ENCODE measurements at places on chromosomes 3 and 15.

DNA sequence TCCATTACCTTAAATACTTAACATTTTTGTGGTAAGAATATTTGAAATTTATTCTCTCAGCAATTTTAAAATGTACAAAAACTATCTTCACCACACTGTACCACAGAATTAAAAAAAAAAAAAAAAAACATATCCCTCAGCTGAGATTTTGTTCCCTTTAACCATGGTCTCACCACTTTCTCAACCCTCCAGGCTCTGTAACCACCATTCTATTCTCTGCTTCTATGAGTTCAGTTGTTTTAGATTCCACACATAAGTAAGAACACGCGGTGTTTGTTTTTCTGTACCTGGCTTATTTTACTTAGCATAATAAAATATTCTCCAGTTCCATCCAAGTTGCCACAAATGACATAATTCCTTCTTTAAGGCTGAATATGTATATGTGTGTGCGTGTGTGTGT lies 41.5 kb downstream of the CSNK1G1 start:
- no peak for DNase-seq

DNA sequence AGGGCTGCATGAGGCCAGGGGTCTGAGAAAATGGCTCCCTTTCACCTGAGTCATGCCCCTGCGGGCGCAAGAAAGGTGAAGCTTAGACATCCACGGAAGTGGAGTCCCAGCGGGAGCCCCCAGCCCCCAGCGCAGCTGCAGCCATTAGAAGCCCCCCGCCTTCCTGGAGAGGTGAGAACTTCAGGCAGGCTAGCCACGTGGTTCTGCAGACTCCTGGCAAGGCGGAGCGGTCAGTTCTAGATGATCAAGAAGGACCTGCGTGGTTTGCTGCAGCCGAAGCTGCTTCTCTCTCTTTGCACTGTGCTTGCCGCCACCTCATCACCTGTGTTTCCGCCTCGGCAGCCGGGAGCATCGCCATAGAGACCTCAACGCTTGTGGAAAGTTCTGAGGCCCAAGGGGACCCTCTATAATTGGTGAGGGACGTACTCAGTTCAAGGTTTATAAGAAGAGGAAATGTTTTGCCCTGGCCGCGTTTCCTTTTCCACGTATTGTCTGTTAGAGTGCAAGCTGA lies 15.8 kb upstream of the KCNMB3 start:
- no peak for DNase-seq

DNA sequence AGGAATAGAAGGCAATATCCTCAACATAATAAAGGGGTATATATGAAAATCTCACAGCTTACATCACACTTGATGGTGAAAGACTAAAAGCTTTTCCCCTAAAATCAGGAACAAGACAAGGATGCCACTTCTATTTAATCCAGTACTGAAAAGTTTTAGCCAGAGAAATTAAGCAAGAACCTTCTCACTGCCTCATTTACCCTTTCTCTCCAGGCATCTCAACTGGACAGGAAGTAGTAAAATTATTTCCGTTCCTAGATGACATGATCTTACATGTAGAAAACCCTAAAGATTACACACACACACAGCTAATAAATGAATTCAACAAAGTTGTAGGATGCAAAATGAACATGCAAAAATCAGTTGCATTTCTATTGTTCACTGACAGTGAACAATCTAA lies 11.2 kb downstream of the SCAP start:
- DNase-seq = no peak

DNA sequence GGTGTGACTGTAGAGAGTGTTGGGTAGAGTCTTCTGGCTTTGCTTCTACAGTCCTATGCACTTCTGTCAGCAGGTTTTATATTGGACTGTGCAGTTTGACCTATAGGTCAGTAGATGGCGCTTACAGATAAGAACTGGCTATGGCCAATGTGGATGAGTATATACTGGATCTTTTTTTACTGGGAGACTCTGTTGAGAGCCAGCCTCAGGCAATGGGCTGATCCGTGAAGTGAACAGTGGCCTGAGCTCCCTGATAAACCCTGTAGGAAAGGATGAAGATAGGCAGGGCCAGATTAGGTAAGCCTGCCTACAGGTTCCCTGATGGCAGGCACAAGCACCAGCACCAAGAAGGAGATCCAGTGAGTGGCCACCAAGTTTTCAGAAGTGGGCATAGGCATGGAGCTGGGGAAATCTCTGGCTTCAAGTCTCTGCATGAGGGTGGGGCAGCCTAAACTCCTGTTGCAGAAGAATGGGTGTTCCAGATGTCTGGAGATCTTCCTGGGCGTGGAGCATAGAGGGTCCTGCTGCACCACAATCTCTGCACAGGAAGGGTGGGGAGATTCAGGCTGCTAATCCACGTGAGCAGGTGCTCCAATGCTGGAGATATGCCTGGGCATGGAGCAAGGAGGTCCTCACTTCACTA lies 326.0 kb upstream of the SGO1 start:
- DNase-seq = peak; percentile 47

- DNase-seq = no peak
Observed at GRCh38 chr3:195153130-195153529, 117.8 kb downstream of the XXYLT1 start.

DNA sequence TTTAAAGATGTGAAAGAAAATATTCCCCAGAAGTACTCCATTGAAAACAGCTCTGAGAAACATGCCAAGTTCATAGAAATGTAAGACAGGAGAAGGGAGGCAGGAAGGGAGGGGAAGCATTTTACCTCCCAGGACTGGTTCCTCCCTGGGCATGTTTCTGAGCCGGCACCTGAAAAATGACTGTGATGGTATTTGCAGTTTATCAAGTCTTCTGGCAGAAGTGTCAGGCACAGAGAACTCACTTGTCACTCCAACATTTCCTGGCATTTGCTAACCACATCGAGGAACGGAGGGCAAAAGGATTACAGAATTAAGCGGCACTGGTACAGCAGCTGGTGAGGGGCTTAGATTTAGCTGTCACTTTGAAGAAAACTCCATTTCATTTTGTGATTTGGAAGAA lies 1054.0 kb downstream of the TUSC7 start:
- DNase-seq = no peak

DNA sequence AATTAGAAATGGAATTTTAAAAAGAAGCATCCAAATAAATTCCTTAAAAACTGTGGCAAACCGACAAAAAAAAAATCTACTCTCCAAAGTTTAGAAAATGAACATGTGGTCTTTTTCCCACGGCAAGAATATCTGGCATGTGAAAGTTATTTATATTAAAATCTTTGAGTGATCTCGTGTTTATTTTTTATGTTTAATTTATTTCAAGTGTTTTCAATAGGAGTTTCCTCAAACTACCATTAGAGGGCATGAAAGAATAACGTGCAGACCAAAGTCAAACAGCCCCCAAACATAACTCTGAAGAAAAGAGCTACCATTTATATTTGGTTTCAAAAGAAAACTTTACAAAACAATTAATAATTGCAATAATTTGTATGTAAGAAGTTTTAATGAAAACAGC lies 286.4 kb downstream of the ZIC4 start:
- no peak for DNase-seq

DNA sequence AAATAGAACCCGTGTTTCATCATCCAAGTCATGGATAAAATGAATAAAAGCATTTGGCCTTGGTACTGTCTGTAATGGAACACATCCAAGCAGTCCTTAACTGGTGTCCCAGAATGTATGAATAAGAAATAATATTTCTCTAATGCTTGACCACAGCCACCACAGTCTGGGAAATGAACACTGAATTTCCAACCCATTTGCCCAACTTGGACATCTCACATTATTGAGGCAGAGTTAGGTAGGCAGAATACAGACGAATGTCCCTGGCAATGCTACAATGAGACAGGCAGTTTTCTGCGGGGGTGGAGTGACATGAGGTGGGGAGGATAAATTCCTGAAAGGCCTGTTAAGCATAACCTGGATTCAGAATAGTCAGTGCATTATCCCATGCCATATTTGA lies 245.7 kb downstream of the ZIC1 start:
- DNase-seq = no peak

DNA sequence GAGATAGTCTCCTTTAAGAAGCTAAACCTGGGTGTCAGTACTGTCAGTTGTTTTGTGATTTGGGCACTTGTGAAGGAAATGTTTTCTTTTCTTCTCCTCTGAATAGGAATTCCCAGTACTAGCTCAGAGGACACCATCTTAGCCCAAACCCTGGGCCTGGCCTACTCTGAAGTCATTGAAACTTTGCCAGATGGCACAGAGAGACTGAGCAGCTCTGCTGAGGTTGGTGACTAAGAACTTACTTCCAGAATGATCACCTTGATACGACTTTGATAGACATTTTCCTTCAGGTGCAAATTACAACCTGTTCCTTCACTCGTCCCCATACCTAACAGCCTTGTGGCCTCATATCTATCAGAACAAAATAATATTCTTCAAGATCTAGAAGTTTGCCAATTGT lies 100.2 kb downstream of the LARS2 start:
- no peak for DNase-seq

DNA sequence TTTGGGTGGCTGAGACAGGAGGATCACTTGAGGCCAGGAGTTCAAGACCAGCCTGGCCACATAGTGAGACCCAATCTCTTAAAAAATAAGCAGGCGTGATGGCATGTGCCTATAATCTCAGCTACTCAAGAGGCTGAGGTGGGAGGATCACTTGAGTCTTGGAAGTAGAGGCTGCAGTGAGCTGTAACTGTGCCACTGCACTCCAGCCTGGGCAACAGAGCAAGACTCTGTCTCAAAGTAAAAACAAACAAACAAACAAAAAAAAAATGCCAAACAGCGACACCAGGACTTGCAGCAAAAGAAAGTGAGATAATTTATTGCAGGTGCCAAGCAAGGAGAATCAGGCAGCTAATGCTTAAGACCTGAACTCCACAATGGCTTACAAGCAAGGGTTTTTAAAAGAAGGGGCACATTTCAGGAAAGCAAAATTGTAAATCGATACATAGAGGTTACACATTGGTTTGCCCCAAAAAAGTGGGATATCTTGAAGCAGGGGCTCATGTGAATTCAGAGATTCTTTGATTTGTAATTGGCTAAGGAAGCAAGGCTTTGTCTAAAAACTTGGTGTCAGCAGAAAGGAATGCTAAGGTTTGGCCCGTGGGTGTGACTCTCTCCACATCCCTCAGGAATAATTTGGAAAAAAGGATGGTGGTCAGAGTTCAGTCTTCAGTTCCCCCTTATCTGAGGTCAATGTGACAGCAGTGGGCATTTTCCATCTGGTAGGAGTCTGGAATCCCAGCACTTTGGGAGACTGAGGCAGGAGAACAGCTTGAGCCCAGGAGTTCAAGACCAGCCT lies 5.2 kb upstream of the MPI start:
- no peak for DNase-seq

- no peak for DNase-seq
Observed at GRCh38 chr15:28943146-28943545, 57.4 kb downstream of the APBA2 start.

DNA sequence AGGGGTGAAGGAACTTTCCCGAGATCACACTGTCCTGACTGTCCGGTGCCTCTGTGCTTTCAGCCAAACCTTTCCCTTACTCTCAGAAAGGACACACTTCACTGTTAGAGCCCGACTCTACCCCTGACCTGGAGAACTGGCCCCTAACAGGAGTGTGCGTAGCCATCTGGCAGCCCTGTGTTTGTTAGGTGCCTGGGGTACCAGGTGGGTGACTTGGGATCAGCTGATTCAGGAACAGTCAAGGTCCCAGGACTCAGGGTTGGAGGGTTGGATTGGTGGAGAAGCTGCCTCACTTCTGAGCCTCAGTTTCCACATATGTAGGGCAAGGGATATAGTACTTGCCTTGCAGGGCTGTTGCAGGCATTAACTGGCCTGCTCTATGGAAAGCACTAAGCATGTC lies 98.3 kb upstream of the SLC6A11 start:
- no peak for DNase-seq

DNA sequence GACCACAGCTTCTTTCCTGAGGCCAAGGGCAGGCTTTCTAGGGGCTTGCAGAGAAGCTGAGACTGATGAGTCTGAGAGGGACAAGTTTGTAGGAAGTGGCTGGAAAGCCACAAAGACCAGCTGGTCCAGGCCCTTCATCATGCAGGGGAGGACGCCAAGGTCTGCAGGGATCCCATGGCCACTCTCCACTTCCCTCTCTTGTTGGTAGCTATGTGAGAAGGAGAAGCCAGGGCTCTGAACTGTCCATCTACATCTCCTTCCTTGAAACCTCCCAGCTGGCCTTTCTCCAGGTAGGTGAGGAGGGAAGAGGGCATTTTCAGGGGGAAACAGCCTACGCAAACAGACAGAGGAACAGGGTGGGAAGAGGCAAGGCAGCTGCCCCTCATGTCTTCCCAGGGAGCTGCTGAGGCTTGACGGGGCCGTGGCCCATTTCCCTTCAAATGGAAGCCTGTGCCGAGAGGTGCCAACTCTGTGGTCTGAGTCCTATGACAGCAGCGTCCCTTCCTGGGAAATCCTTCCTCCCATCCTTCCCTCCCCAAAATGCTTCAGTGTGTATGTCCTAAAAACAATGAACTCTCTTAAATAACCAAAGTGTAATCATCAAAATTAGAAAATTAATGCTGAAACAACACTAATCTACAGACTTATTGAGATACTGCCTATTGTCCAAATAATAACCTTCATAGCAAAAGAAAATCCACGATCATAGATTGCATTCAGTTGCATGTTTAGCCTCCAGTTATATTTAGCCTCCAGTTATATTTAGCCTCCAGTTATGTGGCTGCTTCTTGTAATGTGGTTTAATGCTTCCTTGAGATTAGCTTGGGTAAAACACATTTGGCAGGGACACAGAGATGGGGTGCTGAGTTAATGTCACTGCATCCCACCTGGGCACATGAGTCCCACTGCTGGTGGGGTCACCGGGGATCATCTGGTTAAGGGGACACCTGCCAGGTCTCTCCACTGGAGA lies 36.0 kb downstream of the GNB5 start:
- no peak for DNase-seq

DNA sequence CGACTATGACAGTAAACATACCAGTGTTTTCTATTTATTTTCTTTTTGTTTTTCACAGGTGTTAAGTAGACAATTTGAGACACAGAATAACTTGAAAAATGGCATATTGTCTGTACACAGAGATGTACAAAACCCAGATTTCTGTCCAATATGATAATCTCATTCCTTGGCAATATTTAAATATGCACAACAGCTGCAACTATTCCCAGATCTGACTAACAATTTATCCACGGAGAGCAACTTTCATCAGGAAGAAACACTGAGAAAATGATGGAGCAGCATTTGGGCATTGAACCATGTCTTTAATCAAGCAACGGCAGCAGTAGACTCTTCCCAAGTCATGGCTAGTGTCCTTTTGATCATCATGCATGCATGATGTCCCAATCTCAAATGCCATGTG lies 452.6 kb downstream of the ZPLD1 start:
- DNase-seq = no peak

- DNase-seq = no peak
Observed at GRCh38 chr15:30984542-30984941, 6.9 kb downstream of the MTMR10 start.

GRCh38 chr3:157669416-157669815 lies 166.2 kb upstream of the VEPH1 start:
- DNase-seq = no peak

- no peak for DNase-seq
Observed at GRCh38 chr15:71505962-71506361, 304.4 kb upstream of the NR2E3 start.

All from fibroblast of skin of left biceps (primary cell).